CD8-positive, alpha-beta memory T cell (primary cell): ENCODE measurements at places on chromosomes 1 and 21. TPM values are rescaled to one million over a fixed set of nuclear protein-coding genes. Genes with fewer than 3 reads are reported as not detected.

RSPH1 gene
- total RNA-seq = not detected

HSD11B1 gene
- total RNA-seq = 0.80 TPM

SEC16B gene
- total RNA-seq = not detected

UBXN10 gene
- total RNA-seq = 0.50 TPM
